ENCODE measurements at places on chromosomes 16 and 17. TPM values are rescaled to one million over a fixed set of nuclear protein-coding genes. Genes with fewer than 3 reads are reported as not detected.

The VPS9D1 gene
- total RNA-seq: 13.8 TPM

The KSR1 gene
- 30.8 TPM for total RNA-seq

The ZG16 gene
- total RNA-seq: not detected

The GALK1 gene
- 34.0 TPM for total RNA-seq

The FBXO39 gene
- total RNA-seq: 0.07 TPM

The PRMT7 gene
- total RNA-seq: 47.4 TPM

The TM4SF5 gene
- not detected for total RNA-seq

The NUPR1 gene
- total RNA-seq: 25.6 TPM

The PSMB10 gene
- 33.7 TPM for total RNA-seq

The HES7 gene
- not detected for total RNA-seq

The HOXB2 gene
- total RNA-seq: 7.5 TPM

The SCGB1C2 gene
- total RNA-seq: not detected

The CDH1 gene
- 0.52 TPM for total RNA-seq

The ST6GALNAC1 gene
- not detected for total RNA-seq

The CLEC10A gene
- not detected for total RNA-seq

The FLCN gene
- total RNA-seq: 76.5 TPM

The SEPTIN12 gene
- not detected for total RNA-seq

The SRP68 gene
- total RNA-seq: 54.3 TPM

The KIF19 gene
- not detected for total RNA-seq

The GNAO1 gene
- total RNA-seq: 0.17 TPM

The CLEC19A gene
- total RNA-seq: not detected

The TUBB3 gene
- total RNA-seq: 308 TPM

The LLGL2 gene
- 0.46 TPM for total RNA-seq

The SLC9A5 gene
- 3.4 TPM for total RNA-seq

The C16orf87 gene
- 8.9 TPM for total RNA-seq

The NPIPA3 gene
- 0.69 TPM for total RNA-seq

The DOC2A gene
- 0.33 TPM for total RNA-seq

The CTRL gene
- total RNA-seq: 0.30 TPM

The CLEC18A gene
- 0.86 TPM for total RNA-seq

The DOC2B gene
- not detected for total RNA-seq

The RCVRN gene
- not detected for total RNA-seq

The ATP1B2 gene
- total RNA-seq: 0.07 TPM

The LDHD gene
- total RNA-seq: 5.0 TPM

The VPS25 gene
- 44.4 TPM for total RNA-seq

The TSR3 gene
- 69.6 TPM for total RNA-seq

The WNT9B gene
- not detected for total RNA-seq

The RNF222 gene
- not detected for total RNA-seq
